ENCODE measurements at places on chromosomes 3 and 15. TPM values are rescaled to one million over a fixed set of nuclear protein-coding genes. Genes with fewer than 3 reads are reported as not detected.
A peak's percentile ranks its signal among the peaks of the same experiment; 100 is the strongest.

GRCh38 chr3:116863822-116864589 is 154.4 kb downstream of the TUSC7 start:
- no peak for DNase-seq

DNA sequence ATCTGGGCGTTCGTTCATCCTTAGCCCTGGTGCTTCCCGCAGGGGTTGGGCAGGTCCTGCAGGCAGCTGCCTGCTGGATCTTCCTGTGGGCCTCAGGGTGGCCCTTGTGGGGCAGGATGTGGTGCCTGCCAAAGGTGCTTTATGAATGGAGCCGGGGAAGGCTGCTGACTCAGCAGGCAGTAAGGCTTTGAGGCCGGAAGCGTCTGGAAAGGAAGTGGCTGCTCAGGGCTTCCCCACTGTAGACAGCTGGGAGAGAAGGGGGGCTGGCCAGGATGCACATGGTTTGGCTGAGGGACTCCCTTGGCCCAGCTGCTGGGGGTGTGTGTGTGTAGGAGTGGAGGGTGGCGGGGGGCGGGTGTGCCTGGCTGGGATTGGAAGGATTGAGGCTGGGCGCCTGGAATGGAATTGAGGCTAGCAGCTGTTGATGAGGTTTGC is 12.9 kb downstream of the CD276 start:
- peak; percentile 69 for DNase-seq

DNA sequence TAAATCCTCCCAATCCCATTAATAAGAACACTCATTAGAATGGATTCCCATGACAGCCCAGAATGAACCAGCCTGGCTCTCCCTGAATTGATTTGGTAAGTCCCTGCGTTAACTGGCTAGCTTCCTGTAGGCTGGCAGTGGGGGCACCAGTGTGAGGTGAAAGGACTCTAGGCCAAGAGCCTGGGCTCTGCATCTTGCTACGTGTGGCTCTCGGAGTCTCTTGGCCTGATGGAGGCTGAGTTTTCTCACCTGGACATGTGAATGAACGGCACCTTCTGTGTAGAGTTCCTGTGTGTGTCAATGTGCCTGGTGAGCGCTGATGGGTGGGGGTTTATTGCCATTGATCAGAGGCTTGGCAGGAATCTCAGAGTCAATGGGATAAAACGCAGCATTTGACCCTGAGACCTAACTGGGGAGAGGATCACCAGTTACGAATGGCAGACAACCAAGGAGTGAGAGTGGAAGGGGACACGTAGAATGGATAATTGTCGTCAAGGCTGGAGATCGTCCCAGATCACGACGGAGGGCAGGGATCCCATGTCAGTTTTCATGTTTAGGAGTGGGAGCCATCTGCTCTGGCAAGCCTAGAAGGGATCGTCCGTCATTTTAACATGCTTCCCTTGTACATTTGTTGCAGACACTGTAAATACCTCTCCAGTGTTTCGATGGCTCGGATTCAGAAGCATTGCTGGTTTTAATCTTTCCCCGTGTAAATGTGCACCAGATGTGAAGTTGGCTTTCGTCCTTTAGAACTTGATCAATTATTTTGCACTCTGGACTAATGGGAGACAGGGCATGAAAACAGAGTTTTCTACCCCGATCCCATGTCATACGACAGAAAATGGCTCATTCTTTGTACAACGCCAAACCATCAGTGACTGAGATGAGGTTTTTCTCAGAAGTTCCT is 9.0 kb upstream of the KLF13 start:
- DNase-seq = no peak

GRCh38 chr15:60626051-60626450 is 147.1 kb upstream of the ICE2 start:
- DNase-seq = no peak

REC114 gene
- total RNA-seq = not detected

- DNase-seq = no peak
These were observed 131.3 kb upstream of the LRTM1 start for GRCh38 chr3:55059027-55059629.

DNA sequence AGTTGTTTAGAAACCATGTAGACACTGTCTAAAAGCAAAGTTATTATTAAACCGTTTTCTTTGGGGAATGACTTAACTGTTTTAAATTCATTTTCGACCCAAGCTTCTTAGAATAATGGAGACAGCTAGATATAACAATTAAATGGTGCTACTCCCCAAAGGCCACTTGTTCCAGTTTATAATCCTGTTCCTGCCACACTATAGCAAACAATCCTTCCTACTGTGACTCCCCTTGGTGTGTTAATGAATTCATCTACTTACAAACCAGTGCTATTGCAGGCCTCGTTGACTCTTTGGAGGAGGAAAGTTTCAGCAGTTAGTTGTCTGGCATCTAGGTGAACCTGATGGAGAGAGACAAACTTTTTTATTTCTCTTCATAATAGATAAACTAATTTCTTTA is 25.2 kb upstream of the CLSTN2 start:
- DNase-seq = no peak

CRYBG3 gene
- total RNA-seq = 4.8 TPM

DNA sequence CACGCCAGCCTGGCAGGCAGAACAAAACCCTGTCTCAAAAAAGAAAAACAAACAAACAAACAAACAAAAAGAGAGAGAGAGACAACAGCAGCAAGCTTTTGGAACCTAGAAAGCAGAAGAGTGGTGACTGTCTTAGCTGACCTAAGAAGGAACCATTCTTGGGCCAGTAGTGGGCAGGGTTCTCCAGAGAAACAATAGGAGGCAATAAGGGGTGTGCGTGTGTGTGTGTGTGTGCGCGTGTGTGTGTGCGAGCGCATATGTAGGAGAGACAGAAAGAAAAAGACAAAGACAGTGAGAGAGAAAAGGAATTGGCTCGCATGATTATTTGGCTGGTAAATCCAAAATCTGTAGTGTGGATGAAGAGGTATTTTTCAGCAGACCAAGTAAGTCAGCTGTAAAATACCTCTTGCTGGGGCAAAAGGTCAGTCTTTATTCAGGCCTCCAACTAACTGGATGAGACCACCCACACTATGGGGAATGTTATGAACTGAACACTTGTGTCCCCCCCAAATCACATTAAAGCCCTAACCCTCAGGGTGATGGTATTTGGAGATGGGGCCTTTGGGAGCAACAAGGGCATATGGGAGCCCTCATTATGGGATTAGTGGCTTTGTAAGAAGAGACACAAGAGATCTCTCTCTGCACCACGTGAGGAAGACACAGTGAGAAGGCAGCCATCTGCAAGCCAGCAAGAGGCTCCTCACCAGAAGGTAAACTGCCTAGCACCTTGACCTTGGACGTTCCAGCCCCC is 15.1 kb upstream of the BLM start:
- no peak for DNase-seq

GRCh38 chr3:36451816-36452215 is 71.5 kb downstream of the STAC start:
- no peak for DNase-seq

- DNase-seq = no peak
These were observed 49.9 kb downstream of the CACNA1D start for GRCh38 chr3:53544357-53544756.

DNA sequence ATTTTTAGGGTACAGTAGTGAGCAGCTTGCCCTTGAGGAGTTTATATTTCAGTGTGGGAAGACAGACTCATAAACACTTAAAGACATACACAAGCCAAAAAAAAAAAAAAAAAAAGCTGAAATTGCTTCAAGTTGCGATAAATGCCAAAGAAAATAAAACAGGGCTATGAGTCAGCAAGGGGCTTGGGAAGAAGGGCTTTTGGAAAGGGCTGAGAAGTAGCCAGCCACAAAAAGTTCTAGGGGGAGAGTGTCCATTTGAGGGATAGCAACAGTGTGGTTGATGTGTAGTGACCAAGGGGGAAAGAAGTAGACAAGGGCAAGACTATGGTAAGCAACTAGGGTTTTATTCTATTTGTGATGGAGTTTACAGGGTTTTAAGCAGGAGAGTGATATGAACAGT is 185.5 kb downstream of the ADAMTS9 start:
- no peak for DNase-seq

GOLGA8H gene
- total RNA-seq = not detected

DNA sequence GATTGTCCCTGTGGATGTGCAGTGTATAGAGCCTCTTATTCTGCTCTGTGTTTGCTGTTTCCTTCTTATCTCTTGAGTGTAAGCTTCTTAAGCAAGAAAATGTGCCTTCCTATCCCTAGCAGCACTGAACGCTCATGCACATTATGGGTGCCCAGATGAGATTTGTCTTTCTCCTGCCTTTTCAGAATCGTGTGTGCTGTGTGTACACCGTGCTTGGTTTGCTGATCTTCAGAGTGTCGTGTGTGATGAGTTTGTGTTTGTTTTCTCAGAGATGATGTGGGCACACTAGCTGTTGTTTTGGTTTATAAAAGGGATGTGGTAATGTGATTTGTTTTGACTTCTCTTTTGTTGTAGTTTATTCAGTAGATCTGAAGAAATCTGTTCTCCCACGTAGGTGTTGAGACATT is 19.7 kb downstream of the GPR171 start:
- peak; percentile 46 for DNase-seq

HEXA gene
- total RNA-seq = 101 TPM

GRCh38 chr3:146638718-146639117 is 33.6 kb upstream of the PLSCR5 start:
- no peak for DNase-seq

DNA sequence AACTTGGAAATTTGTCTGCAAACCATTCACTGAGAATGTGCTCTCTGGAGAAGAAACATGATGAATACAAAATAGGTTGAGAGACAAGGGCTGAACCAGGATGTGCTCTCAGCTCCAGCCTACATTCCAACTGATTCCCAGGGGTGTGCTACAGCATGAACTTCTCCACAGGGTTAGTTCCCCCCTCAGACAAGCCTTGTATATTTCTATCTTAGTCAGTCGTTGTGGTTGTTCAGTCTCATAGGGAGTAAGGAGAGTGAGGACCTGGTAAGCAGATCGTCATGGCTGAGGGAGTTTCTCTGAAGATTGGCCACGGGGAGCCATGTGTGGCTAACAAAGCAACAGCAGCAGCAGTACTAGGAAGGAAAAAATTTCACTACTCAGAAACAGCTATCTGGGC is 919.7 kb upstream of the CADM2 start:
- DNase-seq = no peak

GRCh38 chr15:67307156-67307555 is 52.6 kb downstream of the IQCH start:
- DNase-seq = no peak

DNA sequence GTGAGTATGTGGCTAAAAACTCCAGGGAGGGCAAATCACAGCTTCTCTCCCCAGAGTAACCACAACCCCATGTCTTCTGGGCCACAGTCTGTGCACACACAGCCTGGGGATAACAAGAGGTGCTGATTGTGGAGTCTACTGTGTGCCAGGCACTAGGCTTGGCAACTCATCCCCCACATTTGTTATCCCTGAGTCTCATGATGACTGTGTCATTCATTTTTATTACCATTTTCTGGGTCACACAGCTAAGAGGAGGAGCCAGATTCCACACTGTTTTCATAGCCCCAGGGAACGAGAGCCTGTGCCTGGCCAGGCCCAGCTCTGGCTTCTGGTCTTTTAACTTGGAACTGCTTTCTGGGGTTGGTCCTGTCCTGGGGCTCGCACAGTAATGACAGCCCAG is 34.5 kb downstream of the ESYT3 start:
- no peak for DNase-seq

GRCh38 chr3:157610876-157611535 is 107.8 kb upstream of the VEPH1 start:
- DNase-seq = no peak

- DNase-seq = no peak
These were observed 180.6 kb downstream of the FMN1 start for GRCh38 chr15:33013827-33014445.

DNA sequence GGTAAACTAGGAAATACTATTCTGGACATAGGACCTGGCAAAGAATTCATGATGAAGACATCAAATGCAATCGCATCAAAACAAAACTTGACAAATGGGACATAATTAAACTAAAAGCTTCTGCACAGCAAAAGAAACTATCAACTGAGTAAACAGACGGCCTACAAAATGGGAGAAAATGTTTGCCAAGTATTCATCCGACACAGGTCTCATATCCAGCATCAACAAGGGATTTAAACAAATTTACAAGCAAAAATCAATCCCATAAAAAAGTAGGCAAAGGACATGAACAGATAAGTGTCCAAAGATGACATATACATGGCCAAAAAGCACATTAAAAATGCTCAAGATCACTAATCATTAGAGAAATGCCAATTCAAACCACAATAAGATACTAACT is 1088.9 kb downstream of the NAALADL2 start:
- no peak for DNase-seq

DNA sequence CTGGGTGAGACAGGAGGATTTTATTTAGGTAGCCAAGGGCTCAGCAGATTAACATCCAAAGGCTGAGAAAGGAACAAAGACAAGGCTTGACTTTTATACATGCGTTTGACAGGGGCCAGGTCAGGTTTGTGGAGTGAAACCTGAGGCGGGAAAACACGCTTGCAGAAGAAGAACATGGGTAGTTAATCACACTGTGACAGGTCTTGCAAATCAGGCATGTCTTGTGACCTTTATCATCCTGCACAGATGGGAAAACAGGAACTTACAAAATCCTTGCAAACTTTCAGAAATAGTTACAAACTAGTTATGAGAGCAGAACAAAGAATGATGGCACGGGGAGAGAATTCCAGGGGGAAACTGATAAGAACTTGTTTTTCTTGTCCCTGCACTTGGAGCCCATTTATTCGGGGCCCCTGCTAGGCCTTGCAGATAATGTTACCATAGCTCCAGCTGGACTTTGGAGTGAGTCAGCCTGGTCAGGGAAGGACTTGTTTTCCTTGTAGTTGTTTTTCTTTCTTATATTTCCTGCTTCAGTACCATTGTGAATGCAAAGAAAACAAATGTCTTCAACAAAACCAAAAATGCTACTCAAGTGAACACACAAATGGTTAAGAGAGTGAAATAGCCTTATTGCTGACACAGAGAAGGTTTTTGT is 965.9 kb upstream of the ROBO1 start:
- no peak for DNase-seq

GRCh38 chr15:70509731-70510143 is 253.6 kb downstream of the UACA start:
- DNase-seq = no peak

DNA sequence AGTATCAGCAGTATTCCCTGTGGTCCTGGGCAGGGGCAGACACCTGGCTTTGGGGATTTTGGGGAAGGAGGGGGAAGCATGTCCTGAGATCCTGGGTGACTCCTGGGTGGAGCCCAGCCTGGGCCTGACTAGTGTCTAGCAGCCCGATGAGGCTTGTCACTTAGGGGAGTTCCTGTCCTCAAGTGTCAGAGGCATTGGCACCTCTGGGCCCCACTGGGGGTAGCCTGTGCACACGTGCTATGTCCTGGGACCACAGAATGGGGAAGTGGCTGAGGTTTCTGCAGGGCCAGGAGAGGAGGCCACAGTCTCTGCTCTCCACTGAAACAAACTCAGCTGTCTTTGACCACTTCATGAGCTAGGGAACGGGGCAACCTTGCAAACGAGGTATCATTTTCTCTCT is 31.5 kb upstream of the ADCY5 start:
- no peak for DNase-seq

SEMA4B gene
- total RNA-seq = 30.6 TPM

FBXO40 gene
- not detected for total RNA-seq

Data from naive thymus-derived CD4-positive, alpha-beta T cell (primary cell).